ENCODE measurements at places on chromosomes 4 and X. TPM values are rescaled to one million over a fixed set of nuclear protein-coding genes. Genes with fewer than 3 reads are reported as not detected.

DNA sequence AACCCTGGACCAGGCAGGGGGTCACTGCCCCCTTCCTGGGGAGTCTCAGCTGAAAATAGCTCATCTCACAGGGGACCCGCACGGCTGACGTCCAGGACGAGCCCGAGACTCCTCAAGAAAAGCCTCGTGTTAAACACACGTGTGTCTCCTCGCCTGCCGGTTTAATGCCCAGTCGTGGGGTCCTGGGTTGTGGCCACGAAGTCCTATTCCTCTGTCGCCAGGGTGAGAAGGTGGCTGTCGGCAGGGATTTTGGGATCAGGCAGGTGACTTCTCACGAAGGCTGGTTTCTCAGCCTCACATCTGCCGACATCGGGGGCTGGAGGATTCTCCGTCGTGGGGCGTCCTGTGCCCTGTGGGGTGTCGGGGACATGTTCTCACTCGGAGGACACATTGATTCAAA lies 44.3 kb upstream of the PPP2R3B start:
- no peak overlapping the region for H3K4me3 ChIP-seq
- no peak overlapping the region for H3K27ac ChIP-seq
- no peaks in the 10 kb centered on the region for H3K4me1 ChIP-seq
- H3K27me3 ChIP-seq, result peaks cover 8% of the 10 kb centered on the region
- no peaks in the 10 kb centered on the region for H3K36me3 ChIP-seq

GRCh38 chr4:81509822-81510221 lies 38.1 kb upstream of the RASGEF1B start:
- no peaks in the 10 kb centered on the region for H3K4me1 ChIP-seq
- H3K27me3 ChIP-seq, result no peaks in the 10 kb centered on the region
- H3K4me3 ChIP-seq, result no peak overlapping the region
- no peaks in the 10 kb centered on the region for H3K36me3 ChIP-seq
- DNase-seq, result no peak

DNA sequence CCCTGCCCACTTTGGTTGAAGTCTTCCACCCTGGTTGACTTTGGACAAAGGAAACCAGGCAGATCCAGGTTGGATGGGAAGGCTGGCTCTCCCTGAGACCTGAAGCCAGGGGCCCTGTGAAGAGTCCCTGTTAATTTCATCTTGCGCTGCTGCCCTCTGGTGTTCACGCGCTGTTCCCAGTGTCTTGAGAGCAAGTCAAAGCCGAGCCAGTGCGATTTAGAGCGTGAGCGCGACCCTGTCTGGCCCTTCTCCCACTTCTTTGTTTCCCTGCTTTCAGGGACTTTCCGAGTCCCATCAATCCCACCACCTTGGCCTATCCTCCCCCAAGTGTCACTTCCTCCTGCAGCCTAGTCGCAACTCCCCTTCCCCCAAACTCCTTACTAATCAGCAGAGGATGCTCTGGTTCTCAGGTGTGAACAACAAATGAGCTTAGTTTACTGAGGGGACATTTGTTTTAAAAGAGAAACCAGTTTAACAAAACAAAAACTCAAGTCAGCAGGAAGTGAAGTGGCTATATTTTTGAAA lies 25.8 kb upstream of the CHRNA9 start:
- DNase-seq, result peak; percentile 90
- H3K4me3 ChIP-seq, result no peak overlapping the region
- peaks cover 4% of the 10 kb centered on the region for H3K4me1 ChIP-seq
- no peaks in the 10 kb centered on the region for H3K27me3 ChIP-seq
- no peaks in the 10 kb centered on the region for H3K36me3 ChIP-seq
- H3K27ac ChIP-seq, result peak overlapping the region; percentile 55

- H3K27me3 ChIP-seq, result peaks cover 36% of the 10 kb centered on the region
- no peak for DNase-seq
- no peak overlapping the region for H3K27ac ChIP-seq
- H3K4me3 ChIP-seq, result no peak overlapping the region
- H3K4me1 ChIP-seq, result peaks cover 51% of the 10 kb centered on the region
- H3K36me3 ChIP-seq, result no peaks in the 10 kb centered on the region
These were observed 70.8 kb upstream of the BCOR start for GRCh38 chrX:40168480-40169011.

GRCh38 chrX:140501940-140502468 lies 2.9 kb downstream of the SOX3 start:
- H3K4me1 ChIP-seq, result peaks cover 2% of the 10 kb centered on the region
- no peaks in the 10 kb centered on the region for H3K36me3 ChIP-seq
- H3K27ac ChIP-seq, result no peak overlapping the region
- H3K4me3 ChIP-seq, result no peak overlapping the region

GRCh38 chrX:124548571-124548970 lies 202.2 kb downstream of the SH2D1A start:
- H3K36me3 ChIP-seq, result no peaks in the 10 kb centered on the region
- no peak overlapping the region for H3K27ac ChIP-seq
- no peaks in the 10 kb centered on the region for H3K27me3 ChIP-seq
- H3K4me3 ChIP-seq, result no peak overlapping the region
- H3K4me1 ChIP-seq, result no peaks in the 10 kb centered on the region
- no peak for DNase-seq

GRCh38 chrX:125424536-125424935 lies 104.9 kb downstream of the TEX13C start:
- H3K4me3 ChIP-seq, result no peak overlapping the region
- no peaks in the 10 kb centered on the region for H3K36me3 ChIP-seq
- H3K27me3 ChIP-seq, result no peaks in the 10 kb centered on the region

GRCh38 chrX:139332441-139332840 lies 198.1 kb upstream of the F9 start:
- DNase-seq, result no peak
- no peaks in the 10 kb centered on the region for H3K4me1 ChIP-seq
- no peaks in the 10 kb centered on the region for H3K36me3 ChIP-seq
- no peak overlapping the region for H3K4me3 ChIP-seq

DNA sequence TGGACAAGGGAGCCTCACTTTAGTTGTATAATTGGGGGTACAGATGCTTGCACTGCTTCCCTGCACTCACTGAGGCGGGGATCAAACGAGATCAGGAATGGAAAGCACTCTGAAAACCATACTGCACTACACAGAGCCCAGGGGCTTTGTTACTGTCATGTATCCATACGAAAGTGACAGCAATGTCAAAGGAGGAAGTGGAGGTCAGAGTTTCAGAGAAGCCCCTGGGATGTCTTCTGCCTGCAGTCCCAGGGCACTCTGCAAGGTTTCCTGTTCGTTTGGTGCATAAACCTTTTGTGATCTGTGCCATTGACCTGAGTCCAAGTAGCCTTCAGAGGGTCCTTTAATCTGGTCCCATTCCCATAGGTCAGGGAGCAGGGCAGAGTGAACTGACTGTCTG lies 31.2 kb downstream of the RNF175 start:
- H3K4me1 ChIP-seq, result no peaks in the 10 kb centered on the region
- H3K36me3 ChIP-seq, result no peaks in the 10 kb centered on the region
- no peaks in the 10 kb centered on the region for H3K27me3 ChIP-seq
- no peak overlapping the region for H3K4me3 ChIP-seq
- H3K27ac ChIP-seq, result no peak overlapping the region

ZNF718 gene
- 27.7 TPM for total RNA-seq

CT45A3 gene
- 0.31 TPM for total RNA-seq

GPC3 gene
- total RNA-seq, result 270 TPM

PLAC1 gene
- total RNA-seq, result not detected

CXCL1 gene
- 51.7 TPM for total RNA-seq

All from lung (tissue), 17 donors.